H1 (cell line): ENCODE measurements at places on chromosomes 7 and 10.

DNA sequence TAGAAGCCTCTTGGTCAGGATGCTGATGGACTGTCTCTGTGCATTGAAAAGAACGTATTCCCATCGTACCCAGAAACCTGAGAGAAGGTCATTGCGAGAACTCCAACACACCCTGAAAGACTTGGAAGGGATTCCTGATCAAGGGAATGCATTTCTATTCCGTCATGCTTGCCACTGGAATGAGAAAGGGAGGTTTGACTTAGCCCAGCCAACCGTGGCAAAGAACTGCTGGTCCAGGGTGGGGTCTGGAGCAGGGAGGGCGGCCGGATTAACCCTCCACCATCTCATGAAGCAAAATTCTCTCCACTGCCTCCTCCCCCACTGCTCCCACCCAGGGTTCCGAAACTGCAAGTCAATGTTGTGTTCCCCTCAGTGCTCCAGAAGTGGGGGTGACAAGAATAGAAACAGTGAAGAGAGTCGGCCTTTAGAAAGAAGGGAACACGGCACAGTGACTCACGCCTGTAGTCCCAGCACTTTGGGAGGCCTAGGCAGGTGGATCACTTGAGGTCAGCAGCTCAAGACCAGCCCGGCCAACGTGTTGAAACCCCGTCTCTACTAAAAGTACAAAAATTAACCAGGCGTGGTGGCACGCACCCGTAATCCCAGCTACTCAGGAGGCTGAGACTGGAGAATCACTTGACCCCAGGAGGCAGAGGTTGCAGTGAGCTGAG lies 137.5 kb upstream of the MGMT start:
- H3K27ac ChIP-seq: no peak overlapping the region
- H3K27me3 ChIP-seq: no peaks in the 10 kb centered on the region; the same call in 1 of the 2 replicates
- DNase-seq: no peak
- peaks cover 2% of the 10 kb centered on the region for H3K4me1 ChIP-seq
- no peak overlapping the region for H3K4me3 ChIP-seq

DNA sequence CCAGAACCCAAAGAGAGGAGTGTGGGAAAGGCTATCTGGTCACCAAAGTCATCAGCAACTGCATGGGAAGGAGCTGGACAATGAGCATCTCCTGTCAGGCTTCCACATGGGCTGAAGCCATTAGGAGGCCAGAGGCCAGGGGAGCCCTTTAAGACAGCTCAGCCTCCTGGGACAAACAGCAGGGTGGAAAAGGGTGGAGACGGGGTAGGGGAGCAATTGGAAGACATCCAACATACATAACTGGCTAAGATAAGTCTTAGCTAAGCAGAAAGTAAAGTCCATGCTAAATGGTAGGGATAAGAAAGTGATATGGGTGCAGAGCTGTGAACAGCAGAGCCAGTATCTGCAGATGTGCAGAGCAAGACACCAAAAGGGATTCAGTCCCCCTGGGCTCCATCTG lies 1.5 kb upstream of the OAT start:
- H3K36me3 ChIP-seq: no peaks in the 10 kb centered on the region
- DNase-seq: no peak
- H3K4me3 ChIP-seq: no peak overlapping the region
- no peaks in the 10 kb centered on the region for H3K27me3 ChIP-seq

DNA sequence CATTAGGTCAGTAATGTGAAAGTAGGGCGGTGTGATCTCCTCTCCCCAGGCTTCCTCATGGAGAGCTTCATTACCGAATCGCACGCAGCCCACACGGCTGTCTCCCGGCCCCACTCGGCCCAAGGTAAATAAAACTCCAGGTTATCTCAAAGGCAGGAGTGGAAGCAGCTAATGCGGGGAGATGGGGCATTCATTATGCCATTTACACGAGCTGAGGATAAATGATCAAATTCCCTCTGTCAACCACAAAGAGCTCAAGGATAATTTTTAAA lies 93.5 kb downstream of the ADARB2 start:
- no peak overlapping the region for H3K27ac ChIP-seq
- no peak overlapping the region for H3K4me3 ChIP-seq
- no peaks in the 10 kb centered on the region for H3K4me1 ChIP-seq
- no peaks in the 10 kb centered on the region for H3K27me3 ChIP-seq
- no peaks in the 10 kb centered on the region for H3K36me3 ChIP-seq

DNA sequence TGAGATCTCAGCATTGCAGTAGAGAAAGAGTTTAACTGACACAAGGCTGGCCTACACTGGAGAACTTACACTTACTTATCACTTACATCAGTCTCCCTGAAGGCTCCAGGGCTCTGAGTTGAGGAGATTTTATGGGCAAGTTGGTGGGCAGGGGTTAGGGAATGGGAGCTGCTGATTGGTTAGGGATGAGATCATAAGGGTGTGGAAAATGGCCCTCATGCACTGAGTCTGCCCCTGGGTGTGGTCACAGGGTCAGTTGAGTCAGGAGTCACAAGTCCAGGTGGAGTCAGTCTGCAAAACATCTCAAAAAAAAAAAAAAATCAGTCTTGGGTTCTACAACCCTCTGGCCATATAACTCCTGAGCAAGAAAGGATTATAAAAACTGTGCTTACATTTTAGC lies 60.5 kb downstream of the PPP1R17 start:
- H3K4me1 ChIP-seq: no peaks in the 10 kb centered on the region
- no peak overlapping the region for H3K27ac ChIP-seq
- no peak overlapping the region for H3K4me3 ChIP-seq
- no peaks in the 10 kb centered on the region for H3K36me3 ChIP-seq

DNA sequence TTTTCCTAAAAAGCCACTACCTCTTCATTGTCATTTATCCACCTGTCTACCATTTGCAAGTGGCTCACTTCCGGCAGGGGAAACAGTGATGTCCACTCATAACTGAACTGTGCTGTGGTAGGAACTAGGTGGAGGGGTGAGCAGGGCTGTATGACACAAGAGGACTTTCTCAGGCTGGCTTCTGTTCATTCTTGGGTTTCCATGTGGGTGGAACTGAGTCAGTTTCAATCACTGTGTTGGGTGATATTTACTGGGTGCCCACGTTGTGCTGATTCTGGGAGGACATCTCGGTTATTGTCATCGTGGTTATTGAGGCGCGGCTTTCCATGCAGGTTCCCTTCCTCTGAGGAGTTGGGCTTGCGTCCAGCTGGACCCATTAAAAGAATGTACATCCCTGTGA lies 38.8 kb downstream of the RAMP3 start:
- H3K4me1 ChIP-seq: no peaks in the 10 kb centered on the region
- H3K36me3 ChIP-seq: no peaks in the 10 kb centered on the region
- no peaks in the 10 kb centered on the region for H3K27me3 ChIP-seq

GRCh38 chr10:100509241-100509840 lies 10.3 kb downstream of the SEC31B start:
- DNase-seq: no peak
- peaks cover 6% of the 10 kb centered on the region; the same call in 1 of the 2 replicates for H3K27me3 ChIP-seq
- no peaks in the 10 kb centered on the region; the same call in 1 of the 2 replicates for H3K4me1 ChIP-seq
- H3K36me3 ChIP-seq: no peaks in the 10 kb centered on the region
- H3K27ac ChIP-seq: no peak overlapping the region
- no peak overlapping the region for H3K4me3 ChIP-seq

- no peak for DNase-seq
- no peaks in the 10 kb centered on the region for H3K36me3 ChIP-seq
- no peak overlapping the region for H3K27ac ChIP-seq
Observed at GRCh38 chr10:76357726-76358415, 926.4 kb downstream of the LRMDA start.

GRCh38 chr7:604884-605531 lies 85.4 kb upstream of the PDGFA start:
- no peaks in the 10 kb centered on the region for H3K27me3 ChIP-seq
- DNase-seq: no peak
- peak overlapping the region; percentile 11; the same call in 1 of the 2 replicates for H3K27ac ChIP-seq
- H3K4me3 ChIP-seq: no peak overlapping the region
- H3K4me1 ChIP-seq: no peaks in the 10 kb centered on the region

- no peak overlapping the region for H3K27ac ChIP-seq
- H3K4me3 ChIP-seq: no peak overlapping the region
- no peak for DNase-seq
- H3K36me3 ChIP-seq: no peaks in the 10 kb centered on the region
Observed at GRCh38 chr10:4450981-4451908, 374.8 kb upstream of the AKR1E2 start.

GRCh38 chr10:80344912-80345311 lies 11.6 kb downstream of the DYDC1 start:
- H3K36me3 ChIP-seq: no peaks in the 10 kb centered on the region
- no peaks in the 10 kb centered on the region for H3K4me1 ChIP-seq
- H3K27me3 ChIP-seq: no peaks in the 10 kb centered on the region
- DNase-seq: no peak
- H3K27ac ChIP-seq: no peak overlapping the region

DNA sequence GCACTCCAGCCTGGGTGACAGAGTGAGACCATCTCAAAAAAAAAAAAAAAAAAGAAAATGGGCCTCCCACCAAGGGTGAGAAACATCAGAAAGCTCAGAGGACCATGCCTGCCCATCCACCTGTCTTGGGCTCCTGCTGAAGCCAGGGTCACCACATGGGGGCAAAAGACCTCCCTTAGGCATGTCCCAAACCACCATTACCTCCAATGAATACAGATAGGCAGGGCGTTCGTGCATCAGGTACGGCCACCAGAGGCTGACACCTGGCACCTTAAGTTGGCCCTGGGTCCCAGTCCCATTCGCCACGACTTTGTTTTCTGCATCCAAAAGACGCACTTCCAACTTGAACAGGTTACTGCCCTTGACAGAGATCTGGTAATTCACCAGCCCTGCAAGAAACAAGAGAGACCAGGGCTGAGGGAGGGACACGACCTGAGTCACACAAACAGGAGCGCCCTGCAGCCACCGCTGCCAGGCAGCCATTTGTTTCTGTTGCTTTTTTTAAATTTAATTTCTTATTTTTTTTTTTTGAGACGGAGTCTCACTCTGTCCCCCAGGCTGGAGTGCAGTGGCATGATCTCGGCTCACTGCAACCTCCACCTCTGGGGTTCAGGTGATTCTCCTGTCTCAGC lies 6.1 kb downstream of the GUSB start:
- H3K36me3 ChIP-seq: peaks cover 49% of the 10 kb centered on the region
- no peaks in the 10 kb centered on the region for H3K27me3 ChIP-seq
- H3K4me1 ChIP-seq: no peaks in the 10 kb centered on the region; the same call in 1 of the 2 replicates
- no peak overlapping the region for H3K27ac ChIP-seq

- H3K27me3 ChIP-seq: no peaks in the 10 kb centered on the region; the same call in 1 of the 2 replicates
- no peak for DNase-seq
- no peaks in the 10 kb centered on the region for H3K4me1 ChIP-seq
- H3K36me3 ChIP-seq: no peaks in the 10 kb centered on the region
- H3K4me3 ChIP-seq: no peak overlapping the region
- no peak overlapping the region for H3K27ac ChIP-seq
Observed at GRCh38 chr10:123681285-123681684, 15.1 kb downstream of the GPR26 start.

GRCh38 chr7:40944981-40945585 lies 757.8 kb downstream of the INHBA start:
- DNase-seq: no peak
- no peak overlapping the region for H3K27ac ChIP-seq
- no peaks in the 10 kb centered on the region for H3K4me1 ChIP-seq
- no peaks in the 10 kb centered on the region for H3K36me3 ChIP-seq

- peak; percentile 3 for DNase-seq
- H3K27me3 ChIP-seq: no peaks in the 10 kb centered on the region
- H3K27ac ChIP-seq: no peak overlapping the region
- H3K4me3 ChIP-seq: no peak overlapping the region
Observed at GRCh38 chr7:42345478-42346299, 108.7 kb upstream of the GLI3 start.
